CD4-positive, alpha-beta memory T cell (primary cell): ENCODE measurements at places on chromosomes 11 and 22.
A peak's percentile ranks its signal among the peaks of the same experiment; 100 is the strongest.

GRCh38 chr11:110968348-110969062, 256.3 kb upstream of the ARHGAP20 start:
- no peaks in the 10 kb centered on the region for H3K36me3 ChIP-seq
- no peak overlapping the region for H3K27ac ChIP-seq
- no peak for DNase-seq
- no peaks in the 10 kb centered on the region for H3K4me1 ChIP-seq
- H3K27me3 ChIP-seq: no peaks in the 10 kb centered on the region
- H3K4me3 ChIP-seq: no peak overlapping the region

GRCh38 chr11:70532066-70532440, 133.7 kb downstream of the CTTN start:
- no peaks in the 10 kb centered on the region for H3K4me1 ChIP-seq
- no peak overlapping the region for H3K4me3 ChIP-seq
- H3K27me3 ChIP-seq: no peaks in the 10 kb centered on the region
- H3K36me3 ChIP-seq: no peaks in the 10 kb centered on the region
- H3K27ac ChIP-seq: no peak overlapping the region

- H3K36me3 ChIP-seq: no peaks in the 10 kb centered on the region
- H3K4me1 ChIP-seq: no peaks in the 10 kb centered on the region
- H3K27ac ChIP-seq: no peak overlapping the region
- no peaks in the 10 kb centered on the region for H3K27me3 ChIP-seq
- no peak for DNase-seq
Measured at GRCh38 chr11:44550123-44550522, 15.3 kb upstream of the CD82 start.

GRCh38 chr22:23762842-23763578, at the start of gene C22orf15:
Gene C22orf15 (plus strand): TSS chr22:23762990. CDS start chr22:23763307, 317 bp downstream.
- peak; percentile 31 for DNase-seq
- H3K36me3 ChIP-seq: peaks cover 7% of the 10 kb centered on the region
- H3K27ac ChIP-seq: no peak within 1 kb of the TSS
- peak within 1 kb of the TSS; percentile 37 for H3K4me3 ChIP-seq
- peaks cover 32% of the 10 kb centered on the region for H3K4me1 ChIP-seq
- H3K27me3 ChIP-seq: no peaks in the 10 kb centered on the region

GRCh38 chr22:36360011-36360410, 27.8 kb downstream of the MYH9 start:
- no peaks in the 10 kb centered on the region for H3K36me3 ChIP-seq
- H3K27ac ChIP-seq: peak overlapping the region; percentile 6
- DNase-seq: no peak
- H3K4me3 ChIP-seq: no peak overlapping the region
- H3K27me3 ChIP-seq: no peaks in the 10 kb centered on the region

DNA sequence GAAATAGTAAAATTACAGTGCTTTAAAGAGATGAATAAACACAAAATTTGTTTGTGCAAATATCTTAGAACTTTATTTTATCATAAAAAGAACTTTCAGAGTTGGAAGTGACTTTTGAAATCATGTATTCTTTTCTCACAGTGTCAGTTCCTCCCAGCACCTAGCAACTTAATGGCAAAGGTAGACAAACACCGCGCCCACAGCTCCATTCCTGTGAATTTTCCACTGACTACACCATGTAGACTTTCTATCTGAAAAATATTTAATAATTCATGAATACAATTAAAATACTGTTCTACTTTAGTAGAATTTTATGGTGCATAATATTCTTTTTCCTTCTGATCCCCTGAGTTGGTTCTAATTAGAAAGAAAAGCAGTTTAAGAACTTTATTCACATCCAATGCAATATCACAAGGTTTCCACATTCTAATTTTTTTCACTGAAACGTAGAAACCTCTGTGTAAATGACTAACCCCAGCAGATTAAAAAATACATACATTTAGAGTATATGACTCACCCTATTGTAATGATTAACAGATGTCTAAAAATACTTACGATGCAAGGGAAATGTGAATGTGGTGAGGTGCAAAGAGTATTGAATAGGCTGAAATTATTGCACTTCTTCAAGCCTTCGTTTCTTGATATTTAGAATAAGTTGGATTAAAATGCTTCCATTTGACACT, 218.2 kb upstream of the CCDC179 start:
- no peaks in the 10 kb centered on the region for H3K36me3 ChIP-seq
- H3K4me3 ChIP-seq: no peak overlapping the region

- peaks cover 8% of the 10 kb centered on the region for H3K4me1 ChIP-seq
- H3K4me3 ChIP-seq: no peak overlapping the region
- H3K27me3 ChIP-seq: no peaks in the 10 kb centered on the region
- no peaks in the 10 kb centered on the region for H3K36me3 ChIP-seq
Measured at GRCh38 chr11:103031834-103032233, 60.1 kb downstream of the DCUN1D5 start.

GRCh38 chr11:73047773-73048371, 94.2 kb downstream of the FCHSD2 start:
- H3K36me3 ChIP-seq: no peaks in the 10 kb centered on the region
- H3K4me1 ChIP-seq: peaks cover 18% of the 10 kb centered on the region
- H3K27ac ChIP-seq: no peak overlapping the region
- no peak overlapping the region for H3K4me3 ChIP-seq
- no peaks in the 10 kb centered on the region for H3K27me3 ChIP-seq

DNA sequence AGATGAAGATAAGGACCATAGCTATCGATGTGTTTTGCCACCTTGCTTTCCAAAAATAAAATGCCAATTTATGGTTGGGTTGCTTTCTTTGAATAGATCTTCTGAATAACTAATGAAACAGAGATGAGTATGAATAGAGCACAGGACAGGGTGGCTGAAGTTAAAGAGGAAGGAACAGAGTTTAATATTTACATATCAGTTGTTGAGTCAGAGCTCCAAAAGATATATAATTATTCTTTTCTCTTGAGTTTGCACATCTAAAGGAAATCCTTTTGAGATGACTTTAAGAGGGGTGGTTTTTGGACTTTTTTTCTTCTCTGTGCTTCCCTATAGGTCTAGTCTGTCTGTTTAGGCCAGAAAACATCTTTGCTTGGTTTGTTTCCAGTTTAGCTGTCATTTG, 115.2 kb downstream of the DDX10 start:
- DNase-seq: no peak
- no peaks in the 10 kb centered on the region for H3K36me3 ChIP-seq
- no peaks in the 10 kb centered on the region for H3K4me1 ChIP-seq
- H3K27me3 ChIP-seq: no peaks in the 10 kb centered on the region

DNA sequence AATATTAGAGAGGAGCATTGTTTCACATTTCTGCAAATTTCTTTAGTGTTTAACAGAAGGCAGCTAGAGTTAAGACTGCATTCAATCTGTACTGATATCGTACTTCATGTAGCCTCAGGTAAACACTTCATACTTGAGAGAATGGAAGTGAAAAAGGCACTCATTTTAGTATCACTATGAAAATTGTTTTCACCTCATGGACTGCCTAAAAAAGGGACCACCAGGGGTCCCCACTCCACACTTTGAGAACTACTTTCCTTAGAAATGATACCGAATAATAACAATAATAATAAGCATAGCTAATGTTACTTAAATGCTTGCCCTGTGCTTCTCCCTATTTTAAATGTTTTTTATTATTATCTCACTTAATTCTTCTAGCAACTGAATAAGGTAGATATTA, 95.1 kb downstream of the BLID start:
- DNase-seq: no peak
- no peaks in the 10 kb centered on the region for H3K4me1 ChIP-seq
- no peak overlapping the region for H3K27ac ChIP-seq
- H3K27me3 ChIP-seq: no peaks in the 10 kb centered on the region

GRCh38 chr22:50058906-50059880, 1.1 kb upstream of the TTLL8 start:
- no peak overlapping the region for H3K27ac ChIP-seq
- no peak overlapping the region for H3K4me3 ChIP-seq
- no peak for DNase-seq

GRCh38 chr22:38313384-38313955, 3.8 kb downstream of the CSNK1E start:
- DNase-seq: peak; percentile 63
- H3K27me3 ChIP-seq: no peaks in the 10 kb centered on the region
- no peaks in the 10 kb centered on the region for H3K36me3 ChIP-seq
- H3K4me1 ChIP-seq: peaks cover 55% of the 10 kb centered on the region
- H3K4me3 ChIP-seq: no peak overlapping the region

DNA sequence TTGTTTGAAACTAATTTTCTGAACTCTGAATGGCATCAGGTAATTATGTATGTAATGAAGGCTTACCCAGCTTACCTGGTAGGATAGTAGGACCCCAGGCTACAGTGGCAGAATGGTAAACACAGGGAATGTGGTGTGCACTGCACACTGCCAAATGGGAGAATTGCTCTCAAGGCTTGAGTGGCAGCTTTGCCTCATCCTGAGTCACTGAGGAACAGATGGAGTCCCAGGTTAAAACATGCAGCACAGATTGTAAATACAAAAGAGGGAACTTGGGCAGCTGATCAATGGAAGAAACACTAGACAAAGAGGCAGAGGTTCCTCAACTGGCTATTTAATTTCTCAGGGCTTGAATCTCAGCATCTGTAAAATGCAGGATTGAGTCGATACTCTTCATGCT, 24.4 kb downstream of the GPR83 start:
- no peaks in the 10 kb centered on the region for H3K27me3 ChIP-seq
- H3K36me3 ChIP-seq: no peaks in the 10 kb centered on the region
- DNase-seq: no peak
- no peaks in the 10 kb centered on the region for H3K4me1 ChIP-seq
- H3K4me3 ChIP-seq: no peak overlapping the region
- H3K27ac ChIP-seq: no peak overlapping the region

- no peak for DNase-seq
- no peaks in the 10 kb centered on the region for H3K27me3 ChIP-seq
- H3K4me3 ChIP-seq: no peak overlapping the region
- peaks cover 31% of the 10 kb centered on the region for H3K4me1 ChIP-seq
Measured at GRCh38 chr11:105046898-105047579, 1.9 kb upstream of the CARD16 start.

DNA sequence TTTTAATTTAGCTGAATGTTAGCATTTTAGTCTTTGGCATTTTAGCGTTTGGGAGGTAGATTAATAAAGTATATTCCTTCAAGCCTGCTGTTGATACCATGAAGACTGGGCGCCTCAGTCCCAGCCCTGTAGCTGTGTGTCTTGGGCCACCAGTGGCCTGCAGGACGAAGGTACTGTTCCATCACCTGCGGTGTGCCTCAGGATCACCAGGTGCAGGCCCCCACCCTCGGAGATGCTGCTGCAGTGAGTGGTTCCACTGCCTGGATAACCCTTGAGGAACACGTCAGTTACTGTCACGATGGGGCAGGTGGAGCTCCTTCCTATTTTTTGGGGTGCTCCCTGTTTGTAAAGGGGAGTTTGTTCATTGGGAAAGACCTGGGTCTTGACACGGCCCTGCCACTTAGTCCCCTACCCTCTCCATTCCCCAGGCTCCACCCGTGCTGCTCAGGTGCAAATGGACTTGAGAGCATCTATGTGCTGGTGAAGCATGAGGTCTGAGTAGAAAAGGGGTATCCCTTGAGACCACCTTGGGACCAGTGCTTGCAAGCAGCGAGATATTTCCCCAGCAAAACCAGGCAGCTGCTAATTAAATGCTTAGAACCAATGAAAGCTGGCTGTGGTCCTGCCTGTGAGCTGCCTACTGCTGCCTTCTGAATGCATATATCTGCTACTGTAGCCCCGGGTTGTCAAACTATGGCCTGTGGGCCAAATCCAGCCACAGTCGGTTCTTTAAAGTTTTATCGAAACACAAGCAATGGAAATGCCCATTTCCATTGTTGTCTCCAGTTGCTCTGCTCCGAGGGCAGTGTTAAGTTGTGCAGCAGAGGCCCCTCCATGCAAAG, 28.7 kb downstream of the INCENP start:
- no peaks in the 10 kb centered on the region for H3K4me1 ChIP-seq
- H3K27me3 ChIP-seq: no peaks in the 10 kb centered on the region
- no peak overlapping the region for H3K27ac ChIP-seq
- H3K4me3 ChIP-seq: no peak overlapping the region
- DNase-seq: no peak
- peaks cover 30% of the 10 kb centered on the region for H3K36me3 ChIP-seq

DNA sequence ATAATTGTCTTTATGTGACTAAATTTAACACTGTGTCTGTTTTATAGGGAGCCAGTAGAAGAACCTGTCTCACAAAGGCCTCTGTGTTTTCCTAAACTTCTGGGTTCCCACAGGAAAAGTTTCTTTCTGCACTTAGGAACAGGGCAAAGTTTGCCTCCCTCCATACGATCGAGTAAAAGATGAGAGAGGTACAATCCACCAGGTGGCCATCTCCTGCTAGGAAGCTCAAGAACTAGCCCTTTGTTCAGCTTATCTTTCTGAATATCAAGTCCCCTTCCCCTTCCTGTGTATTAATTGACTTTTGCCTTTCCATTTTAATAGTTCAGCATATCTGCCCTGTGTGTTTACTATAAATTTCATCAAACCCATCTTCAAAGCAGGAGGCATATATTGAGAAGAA, 18.0 kb downstream of the CSNK2A3 start:
- no peak for DNase-seq
- H3K4me1 ChIP-seq: no peaks in the 10 kb centered on the region
- no peak overlapping the region for H3K4me3 ChIP-seq
- H3K36me3 ChIP-seq: no peaks in the 10 kb centered on the region

DNA sequence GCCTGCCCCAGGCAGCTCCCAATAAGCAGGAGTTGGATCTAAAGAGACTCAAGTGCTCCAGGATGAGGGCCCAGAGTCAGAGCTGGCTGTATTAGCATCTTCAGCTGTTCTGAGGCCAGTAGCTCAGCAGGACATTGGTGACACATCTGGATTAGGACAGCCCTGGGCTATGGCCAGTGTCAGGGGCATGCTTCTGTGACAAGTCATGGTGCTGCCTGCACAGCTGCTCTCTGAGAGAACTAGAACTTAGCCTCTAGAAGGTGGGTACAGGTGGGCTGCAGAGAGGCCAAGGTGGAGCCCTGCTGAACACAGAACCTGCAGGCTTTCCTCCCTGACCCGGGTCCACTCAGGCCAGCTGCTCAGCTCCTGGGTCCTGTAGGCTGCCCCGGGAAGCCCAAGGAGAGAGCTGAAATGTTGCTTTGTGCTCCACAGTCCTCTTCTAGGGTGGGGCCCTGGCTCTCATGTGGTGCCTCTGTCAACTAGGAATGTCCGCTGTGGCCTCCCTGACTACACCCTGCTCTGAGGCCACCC, 426.9 kb downstream of the SOX6 start:
- no peaks in the 10 kb centered on the region for H3K4me1 ChIP-seq
- H3K27me3 ChIP-seq: no peaks in the 10 kb centered on the region
- DNase-seq: no peak
- H3K36me3 ChIP-seq: no peaks in the 10 kb centered on the region

- peaks cover 10% of the 10 kb centered on the region for H3K4me1 ChIP-seq
- no peaks in the 10 kb centered on the region for H3K27me3 ChIP-seq
- H3K36me3 ChIP-seq: no peaks in the 10 kb centered on the region
- H3K4me3 ChIP-seq: no peak overlapping the region
- no peak for DNase-seq
- no peak overlapping the region for H3K27ac ChIP-seq
Measured at GRCh38 chr11:129790106-129790505, 25.5 kb upstream of the TMEM45B start.

GRCh38 chr11:106463154-106463553, 385.7 kb downstream of the AASDHPPT start:
- no peaks in the 10 kb centered on the region for H3K4me1 ChIP-seq
- H3K4me3 ChIP-seq: no peak overlapping the region
- H3K36me3 ChIP-seq: no peaks in the 10 kb centered on the region
